Fibroblast of skin of abdomen (primary cell): ENCODE measurements at places on chromosomes 12 and 14.

DNA sequence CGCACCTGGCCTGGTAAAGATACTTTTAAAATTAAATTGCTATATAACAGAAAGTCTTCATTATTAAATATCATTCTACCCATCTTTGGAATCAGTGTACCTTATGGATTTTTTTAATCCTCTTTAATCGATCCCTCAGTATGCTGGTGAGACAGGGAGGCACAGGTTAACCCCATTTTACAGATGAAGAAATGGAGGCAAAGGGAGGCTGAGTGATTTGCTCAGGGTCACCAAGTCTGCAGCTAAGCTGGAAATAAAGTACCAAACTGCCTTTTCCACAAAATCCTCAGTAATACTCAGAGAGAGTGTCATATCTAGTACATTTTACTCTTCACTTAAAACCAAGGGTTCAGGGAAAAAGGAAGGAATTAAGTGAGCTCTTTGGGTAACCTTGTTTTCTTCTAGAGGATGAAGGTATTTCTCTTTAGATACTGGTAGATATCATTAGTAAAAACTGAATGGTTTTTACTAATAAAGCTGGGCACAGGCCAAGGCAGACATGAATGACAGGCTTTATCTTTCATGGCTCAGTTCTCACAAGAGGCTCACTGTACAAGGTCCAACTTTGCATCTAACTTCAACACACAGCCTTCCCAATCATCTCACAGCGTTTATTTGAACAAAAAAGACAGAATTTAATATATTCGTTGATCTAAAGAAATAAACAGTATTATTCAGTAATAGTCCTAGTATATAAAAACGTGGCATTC is 35.3 kb upstream of the TTC7B start:
- DNase-seq = no peak

- no peak for DNase-seq
Measured at GRCh38 chr12:46265102-46265501, 3.7 kb downstream of the SLC38A1 start.

GRCh38 chr14:98008381-98009113 is 1211.4 kb downstream of the VRK1 start:
- no peak for DNase-seq

- peak; percentile 9 for DNase-seq
Measured at GRCh38 chr12:120363274-120363855, 5.6 kb downstream of the MSI1 start.

DNA sequence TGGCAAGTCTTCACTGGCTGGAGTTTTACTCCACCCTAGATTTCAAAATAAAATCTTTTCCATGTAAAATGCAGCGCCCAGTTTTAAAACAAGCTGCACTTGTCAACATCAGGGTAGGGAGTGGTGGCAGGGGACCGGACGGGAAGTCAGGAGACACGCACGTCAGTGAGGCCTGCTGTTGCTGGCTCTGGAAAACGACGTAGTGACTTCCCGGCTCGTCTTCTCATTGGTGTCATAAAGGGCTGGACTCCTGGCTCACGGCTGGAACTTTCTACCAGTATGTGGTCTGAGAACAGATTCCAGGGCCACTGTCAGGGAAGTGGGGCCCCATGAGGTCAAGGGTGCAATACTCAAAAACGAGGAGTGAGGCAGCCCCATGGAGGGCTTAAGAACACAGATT is 64.2 kb upstream of the FOXN3 start:
- no peak for DNase-seq

DNA sequence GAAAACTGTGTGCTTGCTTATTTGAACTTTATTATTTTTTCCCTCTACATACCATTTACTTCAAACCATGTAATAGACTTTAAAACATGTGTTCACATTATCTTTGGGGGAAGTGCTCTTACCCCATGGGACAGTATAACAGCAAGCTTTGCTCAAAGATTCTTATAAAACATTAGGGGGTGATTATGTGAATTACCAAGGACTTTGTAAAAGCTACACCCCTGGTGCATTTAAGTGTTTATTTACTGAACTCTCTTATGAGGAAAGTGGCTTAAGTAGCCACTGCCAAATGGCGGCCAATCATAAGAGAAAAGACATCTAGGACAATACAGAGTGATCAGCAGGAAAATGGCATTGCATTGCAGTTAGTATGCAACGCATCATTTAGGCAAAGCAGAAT is 70.3 kb downstream of the CAPZA3 start:
- DNase-seq = no peak

GRCh38 chr12:68003777-68004176 is 14.5 kb downstream of the IFNG-AS1 start:
- DNase-seq = no peak

DNA sequence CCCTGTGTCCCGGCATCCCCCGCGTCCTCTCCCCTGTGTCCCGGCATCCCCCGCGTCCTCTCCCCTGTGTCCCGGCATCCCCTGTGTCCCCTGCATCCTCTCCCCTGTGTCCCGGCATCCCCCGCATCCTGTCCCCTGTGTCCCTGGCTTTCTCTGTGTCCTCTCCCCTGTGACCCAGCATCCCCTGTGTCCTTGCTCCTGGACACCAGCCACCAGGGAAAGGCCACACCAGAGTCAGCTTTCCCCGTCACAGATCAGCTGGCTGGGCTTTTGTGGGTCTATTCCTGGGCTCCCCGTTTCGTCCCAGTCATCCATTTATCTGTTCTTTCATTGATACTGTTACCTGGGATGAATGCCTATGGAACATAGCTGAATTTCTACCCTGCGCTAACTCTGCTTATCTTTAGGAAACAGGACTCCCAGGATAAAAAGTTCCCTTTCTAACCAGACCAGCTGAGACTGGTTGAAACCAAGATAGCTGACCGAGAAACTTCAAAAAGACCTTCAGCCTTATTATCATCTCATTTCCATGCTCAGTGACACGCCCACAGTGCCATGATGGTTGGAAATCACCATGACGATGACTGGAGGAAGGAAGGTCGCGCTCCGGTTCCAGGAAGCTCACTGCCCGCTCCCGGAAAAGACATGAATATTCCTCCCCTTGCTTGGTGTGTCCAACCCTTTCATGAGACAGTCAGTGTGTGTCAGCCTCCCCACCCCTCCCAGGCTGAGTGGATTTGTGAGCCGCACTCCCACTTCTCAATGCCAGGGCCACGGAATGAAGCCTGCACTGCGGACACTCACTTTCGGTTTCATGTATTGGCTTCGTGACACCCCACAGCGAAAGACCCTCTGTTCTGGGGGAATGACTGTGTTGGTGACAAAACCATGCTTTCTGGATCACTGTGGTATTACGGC is 276.4 kb upstream of the SFSWAP start:
- DNase-seq = no peak

DNA sequence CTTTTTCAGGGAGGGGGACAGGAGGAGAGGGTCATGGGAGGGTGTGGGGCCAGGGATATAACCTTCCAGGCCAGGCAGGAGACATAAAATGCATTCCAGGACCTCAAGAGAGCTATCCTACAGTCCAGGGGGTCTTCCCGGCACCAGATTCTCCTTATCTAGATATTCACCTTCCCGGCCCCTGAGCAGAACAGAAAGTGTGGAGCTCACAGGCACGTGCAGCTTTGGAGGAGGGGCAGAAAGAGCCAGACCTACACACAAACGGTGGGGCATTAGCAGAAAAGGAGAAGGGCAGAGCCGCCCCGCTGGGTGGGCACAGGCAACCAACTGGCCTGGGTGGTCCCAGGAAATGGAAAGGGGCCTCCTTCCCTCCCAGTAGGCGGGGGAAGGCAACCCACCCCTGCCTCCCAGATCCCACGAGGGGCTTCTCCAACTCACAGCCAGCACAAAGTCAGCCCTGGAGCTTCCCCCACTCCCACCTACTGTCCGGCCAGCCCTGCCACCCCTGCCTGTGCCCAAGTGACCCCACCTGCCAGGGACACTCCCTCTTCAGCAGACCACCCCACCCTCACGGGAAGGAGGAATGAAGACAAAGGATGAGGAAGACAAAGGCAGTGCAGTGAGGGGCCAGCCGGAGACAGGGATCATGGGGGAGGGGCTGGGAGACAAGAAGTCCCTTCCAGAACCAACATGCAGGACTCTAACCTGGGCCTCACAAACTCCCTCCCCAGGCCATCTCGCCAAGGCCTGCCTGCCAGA is 33.3 kb downstream of the CCDC85C start:
- DNase-seq = no peak

DNA sequence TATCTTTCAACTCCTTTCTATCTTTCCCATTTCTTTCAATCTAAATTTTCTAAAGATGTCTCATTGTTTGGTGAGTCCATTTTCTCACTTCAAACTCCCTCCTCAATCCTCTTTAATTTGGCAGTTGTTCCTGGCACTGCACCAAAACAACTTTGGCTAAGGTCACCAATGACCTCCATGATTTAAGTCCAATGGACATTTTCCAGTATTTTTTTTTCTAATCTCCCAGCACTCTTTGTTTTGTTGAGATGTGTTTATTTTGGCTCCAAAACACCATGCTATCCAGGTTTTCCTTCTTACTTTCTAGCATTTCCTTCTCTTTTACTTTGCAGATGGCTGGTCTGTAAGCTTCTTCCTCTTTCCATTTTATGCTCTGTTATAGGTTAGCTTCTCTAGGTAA is 42.5 kb upstream of the OTOGL start:
- DNase-seq = no peak
